ENCODE measurements at places on chromosomes 4 and X. TPM values are rescaled to one million over a fixed set of nuclear protein-coding genes. Genes with fewer than 3 reads are reported as not detected.

DNA sequence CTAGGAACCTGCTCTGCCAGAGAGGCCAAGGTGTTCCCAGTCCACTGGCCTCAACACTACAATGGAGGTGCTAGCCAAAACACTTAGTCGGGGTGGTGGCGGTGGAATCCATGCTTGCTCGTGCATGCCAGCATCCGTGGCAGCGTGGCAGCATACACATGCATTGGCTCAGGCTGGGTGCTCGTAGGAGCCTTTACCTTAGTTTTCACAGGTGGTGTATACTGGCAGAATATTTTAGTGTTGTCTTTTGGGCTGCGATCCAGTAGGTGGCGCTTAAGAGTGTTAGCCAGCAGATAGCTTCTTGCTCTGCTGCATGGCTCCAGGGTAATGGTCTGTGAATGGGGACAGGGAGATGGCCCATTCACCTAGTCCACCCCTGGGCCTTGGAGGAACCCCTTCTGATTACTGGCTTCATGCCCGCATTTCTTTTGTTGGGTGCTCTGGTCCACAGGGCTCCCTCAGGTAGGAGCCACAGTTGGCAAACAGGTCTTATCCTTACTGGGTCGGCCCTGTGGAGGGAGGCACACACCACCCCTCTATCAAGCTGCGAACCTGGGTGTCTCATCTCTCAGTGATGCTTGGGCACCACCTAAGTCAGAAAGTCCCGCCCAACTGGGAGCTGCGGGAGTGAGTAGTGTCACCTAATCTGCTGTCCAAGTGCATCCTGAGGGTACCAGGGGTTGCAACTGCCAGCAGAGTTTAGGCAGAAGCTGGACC is 40.0 kb downstream of the RIPPLY1 start:
- no peak for DNase-seq

Gene TMEM131L
- total RNA-seq: 12.1 TPM

Gene PLS3
- total RNA-seq: 65.4 TPM

Gene C1QTNF7
- total RNA-seq: not detected

Gene LRIT3
- total RNA-seq: not detected

Gene TAF7L
- not detected for total RNA-seq
